COLO829 (cell line): ENCODE measurements at places on chromosomes 3 and 15.

- no peak for DNase-seq
These were observed 186.9 kb downstream of the MAGI1 start for GRCh38 chr3:65851827-65852226.

- DNase-seq, result no peak
These were observed 15.5 kb upstream of the PRSS50 start for GRCh38 chr3:46733026-46733800.

DNA sequence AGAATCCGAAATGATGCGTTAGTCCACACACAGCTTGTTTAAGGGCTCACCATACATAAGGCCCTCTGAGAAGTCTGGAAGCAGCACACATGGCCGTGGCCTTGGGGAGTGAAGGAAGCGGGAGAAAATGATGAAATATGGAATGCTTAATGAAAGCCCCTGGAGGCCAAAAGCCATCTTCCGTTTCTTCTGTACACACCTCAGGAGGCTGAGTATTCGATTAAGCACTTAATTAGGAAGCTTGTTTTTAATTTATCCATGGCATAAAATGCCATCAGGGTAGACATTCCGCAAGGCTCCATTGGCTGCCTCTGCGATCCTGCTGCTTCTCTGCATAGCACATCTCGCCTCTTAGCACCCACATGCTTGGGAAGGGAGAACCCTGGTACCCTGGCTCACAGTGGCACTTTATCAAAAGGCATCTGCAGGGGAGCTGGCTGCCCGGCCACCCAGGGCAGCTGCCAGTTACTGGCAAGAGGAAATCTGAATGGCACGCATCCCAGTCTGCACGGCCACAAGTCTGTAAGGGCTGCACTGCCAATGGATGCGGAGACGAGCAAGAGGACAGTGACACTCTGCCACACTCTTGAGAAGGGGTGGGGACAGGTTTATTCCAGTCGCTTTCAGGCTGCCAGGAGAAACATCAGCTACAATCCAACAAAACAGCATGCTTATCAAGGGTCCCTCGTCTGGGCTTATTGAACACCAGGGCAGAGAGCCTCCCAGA, 356.2 kb downstream of the OCA2 start:
- no peak for DNase-seq

DNA sequence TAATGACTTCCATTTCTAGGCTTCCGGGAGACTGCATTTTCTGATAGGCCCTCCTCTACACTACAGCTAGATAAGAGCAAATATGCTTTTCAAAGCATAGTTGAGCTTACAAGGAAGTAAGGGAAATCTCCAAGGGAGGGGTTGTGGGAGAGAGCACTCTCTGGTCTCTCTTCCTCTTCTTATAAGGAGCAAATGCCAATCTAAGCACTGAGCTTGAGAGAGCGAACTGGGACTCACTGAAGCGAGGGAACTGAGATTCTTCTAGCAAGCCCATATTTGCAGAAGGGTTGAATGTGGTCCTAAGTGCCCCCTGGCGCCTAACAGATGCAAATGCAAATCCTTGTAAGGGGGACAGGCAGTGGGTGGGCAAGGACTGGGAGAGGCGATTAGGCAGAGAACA, 164.8 kb downstream of the ERC2 start:
- no peak for DNase-seq

DNA sequence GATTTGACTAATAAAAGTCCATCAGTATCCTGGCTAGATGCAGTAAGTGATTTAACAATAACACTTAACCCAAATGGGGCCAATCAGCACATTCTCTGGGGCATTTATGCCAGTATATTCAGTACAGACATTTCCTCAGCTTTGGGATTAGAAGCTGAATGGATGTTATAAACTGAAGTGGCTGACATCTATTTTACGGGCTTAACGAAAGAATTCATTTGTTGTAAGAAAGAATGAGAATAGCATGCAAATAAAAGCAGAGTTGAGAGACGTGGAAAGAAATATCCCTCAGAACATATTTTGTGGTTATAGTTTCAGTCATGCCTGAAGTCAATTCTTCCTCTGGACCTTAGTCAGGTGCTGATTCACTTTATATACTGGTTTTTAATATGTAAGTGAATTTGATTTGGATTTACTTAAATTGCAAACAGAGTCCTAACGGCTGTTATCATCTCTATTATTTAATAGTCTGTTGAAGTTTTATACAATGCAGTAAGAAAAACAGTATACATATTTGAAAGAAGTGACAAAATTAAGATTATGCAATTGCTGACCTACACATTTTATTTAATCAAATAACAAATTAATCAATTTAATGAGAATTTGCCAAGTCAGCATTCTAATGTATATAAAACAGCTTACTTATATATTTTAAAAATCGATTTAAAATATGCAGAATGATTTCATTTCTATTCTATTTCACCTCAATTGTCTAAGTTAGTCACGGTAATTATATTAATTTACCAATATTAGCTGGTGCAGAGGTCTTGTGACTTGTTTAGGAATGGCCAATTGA, 513.9 kb upstream of the CADM2 start:
- DNase-seq, result no peak

- no peak for DNase-seq
These were observed 8.0 kb upstream of the ALG1L2 start for GRCh38 chr3:130073582-130073981.

GRCh38 chr3:102478160-102478559, 43.3 kb downstream of the ZPLD1 start:
- no peak for DNase-seq

GRCh38 chr15:60840703-60841411, 361.9 kb upstream of the ICE2 start:
- DNase-seq, result no peak

DNA sequence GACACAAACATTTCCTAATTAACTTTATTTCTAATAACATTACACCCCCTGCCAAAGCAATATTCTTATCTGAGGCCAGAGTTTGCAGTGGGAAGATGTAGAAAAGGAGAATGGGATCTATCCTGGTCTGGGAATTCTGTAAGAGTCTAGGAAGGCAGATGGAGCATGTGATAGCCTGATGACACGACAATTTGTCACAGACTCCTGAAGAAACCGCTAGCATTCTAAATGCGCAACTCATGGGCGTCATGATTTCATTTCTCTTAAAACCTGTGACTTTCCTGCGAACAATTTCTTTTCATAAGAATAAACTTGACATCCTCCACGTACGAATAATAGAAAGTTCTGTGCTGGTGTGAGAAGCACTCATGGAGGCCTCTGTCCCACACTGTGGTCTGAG, 72.9 kb upstream of the ATP10A start:
- DNase-seq, result no peak

GRCh38 chr15:71333839-71334238, 218.6 kb downstream of the THSD4 start:
- no peak for DNase-seq

GRCh38 chr3:146156666-146157314, 4.2 kb downstream of the PLOD2 start:
- DNase-seq, result no peak

DNA sequence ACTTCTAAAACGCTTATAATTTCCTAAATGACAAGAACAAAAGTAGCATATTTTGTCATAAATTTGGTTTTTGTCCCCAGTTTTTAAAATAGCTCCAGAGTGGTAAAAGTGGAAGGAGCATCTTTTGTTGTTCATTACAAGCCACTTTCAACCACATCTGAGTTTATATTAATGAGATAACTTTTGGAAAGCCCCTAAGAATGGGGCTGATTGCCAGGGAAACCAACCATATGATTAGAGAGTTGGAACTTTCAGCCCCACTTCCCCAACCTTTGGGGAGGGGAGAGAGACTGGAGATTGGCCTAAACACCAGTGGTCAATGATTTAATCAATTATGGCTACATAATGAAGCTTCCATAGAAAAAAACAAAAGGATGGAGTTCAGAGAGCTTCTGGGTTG, 57.4 kb downstream of the CPA3 start:
- DNase-seq, result no peak

- DNase-seq, result no peak
These were observed 33.2 kb upstream of the LEKR1 start for GRCh38 chr3:156792945-156793344.

- no peak for DNase-seq
These were observed 87.5 kb downstream of the GAP43 start for GRCh38 chr3:115710799-115711198.

- DNase-seq, result peak; percentile 64
These were observed 38.5 kb downstream of the ZBTB20 start for GRCh38 chr3:115108614-115109013.

DNA sequence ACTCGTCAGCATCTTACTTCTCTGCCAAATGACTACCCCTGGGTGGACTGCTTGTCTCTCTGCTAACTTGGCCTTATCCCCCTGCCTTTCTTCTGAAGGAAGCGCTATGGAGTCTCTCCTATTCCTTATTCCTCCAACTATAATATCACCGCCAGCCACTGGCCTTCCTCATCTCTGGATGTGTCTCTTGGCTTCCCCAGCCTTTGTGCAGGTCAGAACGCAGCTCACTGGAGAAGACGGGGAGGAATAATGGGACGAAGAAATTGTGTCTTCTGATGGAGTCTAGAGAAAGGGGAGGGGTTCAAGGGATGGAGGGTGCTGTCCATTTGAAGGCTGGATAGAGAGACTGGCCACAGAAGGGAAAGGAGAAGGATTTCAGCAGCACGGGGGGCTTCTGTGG, 16.9 kb downstream of the ITGA11 start:
- no peak for DNase-seq

- peak; percentile 12 for DNase-seq
These were observed 6.7 kb downstream of the EPHA3 start for GRCh38 chr3:89113893-89114840.

DNA sequence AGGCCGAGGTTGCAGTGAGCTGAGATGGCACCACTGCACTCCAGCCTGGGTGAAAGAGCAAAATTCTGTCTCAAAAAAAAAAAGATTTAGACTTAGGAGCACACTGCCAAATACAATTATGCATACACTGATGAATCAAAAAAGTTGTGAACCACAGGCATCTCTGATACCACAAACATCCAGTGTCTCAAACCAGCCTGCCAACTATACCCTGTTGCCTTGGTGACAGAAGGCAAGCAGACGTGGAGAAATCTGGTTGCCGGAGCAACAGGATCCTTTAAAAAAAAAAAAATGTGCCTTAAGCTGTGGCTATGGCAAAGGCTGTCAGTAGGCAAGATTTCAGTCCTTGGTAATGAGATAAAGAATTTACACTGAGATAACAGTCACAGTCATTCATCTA, 202.3 kb downstream of the NEK10 start:
- peak; percentile 29 for DNase-seq

- no peak for DNase-seq
These were observed 467 bp downstream of the PIF1 start for GRCh38 chr15:64824929-64825430.
